ENCODE measurements at places on chromosomes 7 and 10.

- DNase-seq: no peak
Measured at GRCh38 chr10:111872591-111872990, 311.0 kb downstream of the GPAM start.

- no peak for DNase-seq
Measured at GRCh38 chr10:16975188-16975587, 154.4 kb downstream of the CUBN start.

- no peak for DNase-seq
Measured at GRCh38 chr10:126387041-126387921, 996 bp downstream of the ADAM12 start.

- no peak for DNase-seq
Measured at GRCh38 chr7:144391823-144392255, 11.7 kb downstream of the NOBOX start.

- DNase-seq: no peak
Measured at GRCh38 chr7:30604901-30605300, 10.2 kb downstream of the GARS1 start.

GRCh38 chr10:79495791-79496190, 16.5 kb upstream of the EIF5AL1 start:
- DNase-seq: no peak

DNA sequence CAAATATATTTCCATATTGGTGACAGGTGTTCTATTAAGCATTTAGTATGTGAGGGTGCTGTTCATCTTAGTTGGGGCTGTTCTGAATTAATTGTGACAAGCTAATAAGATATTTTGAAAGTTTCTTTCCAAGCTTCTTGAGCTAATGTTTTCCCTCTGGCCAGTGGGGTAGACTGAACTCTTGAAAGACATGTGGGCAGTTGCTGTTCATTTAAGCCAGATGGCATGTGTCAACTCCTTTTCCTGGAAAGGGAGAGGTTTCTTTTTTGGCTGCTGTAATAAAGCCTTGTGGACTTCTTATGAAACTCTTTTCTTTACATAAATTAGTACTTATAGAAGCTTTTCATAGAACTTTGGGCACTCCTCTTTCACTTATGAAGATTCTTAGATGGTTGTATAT, 21.7 kb downstream of the RAB18 start:
- no peak for DNase-seq

DNA sequence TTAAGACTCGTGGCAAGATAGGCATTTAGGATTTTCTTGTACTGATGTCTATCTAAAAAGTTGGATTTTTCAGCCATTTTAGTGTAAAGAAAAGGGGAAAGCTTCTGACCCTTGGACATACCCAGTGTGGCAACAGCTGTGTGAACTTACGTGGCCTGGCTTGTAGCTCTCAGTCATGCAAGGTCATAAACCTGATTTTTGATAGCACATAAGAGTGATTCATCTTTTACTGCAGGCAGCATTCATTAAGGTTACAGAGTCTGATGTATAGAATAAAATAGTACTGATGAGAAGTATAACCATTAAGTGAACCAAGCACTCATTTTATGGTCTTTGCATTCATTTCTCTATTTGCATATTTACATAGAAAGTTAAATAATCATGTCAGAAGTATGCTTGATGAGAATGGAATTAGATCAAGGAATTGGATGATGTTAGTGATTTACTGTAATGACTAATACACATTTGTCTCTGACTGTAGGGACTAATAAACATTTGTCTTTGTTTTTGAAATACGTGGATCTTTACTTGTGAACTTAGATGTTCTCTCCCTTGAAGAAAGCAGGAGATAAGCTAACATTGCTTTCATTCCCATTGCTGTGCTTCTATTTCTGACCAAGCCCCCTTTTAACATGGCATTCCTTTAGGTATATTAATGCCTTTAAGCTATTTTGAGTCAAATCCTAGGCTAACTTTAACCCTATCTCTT, 88.2 kb downstream of the GSDME start:
- DNase-seq: no peak

DNA sequence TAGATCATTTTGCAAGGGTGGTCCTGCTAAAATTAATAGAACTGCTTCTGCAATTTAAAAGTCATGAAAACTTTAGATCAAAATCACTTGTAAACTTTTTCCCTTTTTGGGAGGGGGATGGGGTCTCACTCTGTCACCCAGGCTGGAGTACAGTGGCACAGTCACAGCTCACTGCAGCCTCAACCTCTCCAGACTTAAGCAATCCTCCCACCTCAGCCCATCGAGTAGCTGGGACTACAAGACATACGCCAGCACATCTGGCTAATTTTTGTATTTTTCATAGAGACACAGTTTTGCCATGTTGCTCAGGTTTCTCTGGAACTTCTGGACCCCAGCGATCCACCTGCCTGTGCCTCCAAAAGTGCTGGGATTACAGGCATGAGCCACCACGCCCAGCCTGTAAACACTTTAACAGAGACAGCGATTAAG, 79.7 kb downstream of the LRRC17 start:
- DNase-seq: no peak

DNA sequence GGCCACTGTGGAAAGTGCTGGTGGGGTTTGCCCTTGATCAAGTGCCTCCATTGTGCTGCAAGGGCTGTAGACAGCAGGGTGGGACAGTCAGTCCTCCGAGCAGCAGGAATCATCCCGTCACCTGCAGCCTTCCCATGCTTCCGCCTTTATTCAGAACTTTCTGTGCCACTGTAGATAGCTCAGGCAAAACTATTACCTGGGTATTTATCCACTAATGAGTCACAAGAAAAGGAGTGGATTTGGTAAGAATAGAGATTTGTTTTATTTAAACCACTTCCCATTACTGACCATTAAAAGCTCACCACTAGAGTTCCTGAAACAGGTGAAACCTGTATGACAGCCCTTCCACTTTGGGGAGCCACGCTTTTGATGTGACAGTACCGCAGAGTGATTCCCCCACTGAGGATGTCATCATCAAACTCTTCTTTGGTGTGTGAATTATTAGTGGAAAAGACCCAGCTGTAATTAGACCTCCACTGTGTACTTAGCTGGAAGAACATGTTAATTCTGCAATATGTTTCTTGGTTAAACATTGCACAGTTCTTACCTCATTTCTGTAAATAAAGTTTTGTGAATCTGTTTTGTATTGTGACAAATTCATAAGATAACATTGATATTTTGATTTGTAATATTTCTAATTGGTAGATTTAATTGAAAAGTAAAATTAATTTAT, 208.8 kb downstream of the MLLT10 start:
- DNase-seq: no peak

DNA sequence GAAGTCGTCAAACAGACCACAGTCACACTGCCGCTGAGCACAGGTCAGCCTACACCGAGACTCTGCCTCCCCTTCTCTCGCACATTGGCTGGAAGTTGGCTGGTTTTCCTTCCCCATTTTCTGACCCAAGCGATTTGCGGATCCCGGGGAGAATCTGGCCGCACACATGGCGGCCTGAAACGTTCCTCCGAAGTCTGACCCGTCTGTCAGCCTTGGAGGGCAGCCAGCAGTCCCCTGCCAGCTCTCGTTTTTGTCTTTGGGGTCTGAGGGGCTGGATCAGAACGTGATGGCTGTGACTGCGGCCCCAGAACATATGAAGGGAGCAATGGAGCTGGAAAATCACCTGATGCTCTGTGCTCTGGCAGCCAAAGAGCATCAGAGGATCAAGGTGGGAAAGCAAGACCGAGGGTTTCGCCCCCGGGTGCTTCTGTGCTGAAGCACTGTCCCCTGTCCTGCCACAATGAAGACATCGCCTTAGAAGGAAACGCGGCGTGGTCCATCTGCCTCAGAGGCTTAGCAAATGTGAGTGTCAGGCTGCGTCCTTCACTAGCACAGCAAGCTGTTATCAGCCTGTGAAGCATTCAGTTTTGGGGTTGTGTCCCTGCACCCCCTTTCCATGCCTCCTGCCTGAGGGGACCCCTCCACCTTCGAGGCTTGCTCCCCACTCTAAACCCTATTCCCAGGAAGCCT, 119.3 kb upstream of the SHH start:
- no peak for DNase-seq

DNA sequence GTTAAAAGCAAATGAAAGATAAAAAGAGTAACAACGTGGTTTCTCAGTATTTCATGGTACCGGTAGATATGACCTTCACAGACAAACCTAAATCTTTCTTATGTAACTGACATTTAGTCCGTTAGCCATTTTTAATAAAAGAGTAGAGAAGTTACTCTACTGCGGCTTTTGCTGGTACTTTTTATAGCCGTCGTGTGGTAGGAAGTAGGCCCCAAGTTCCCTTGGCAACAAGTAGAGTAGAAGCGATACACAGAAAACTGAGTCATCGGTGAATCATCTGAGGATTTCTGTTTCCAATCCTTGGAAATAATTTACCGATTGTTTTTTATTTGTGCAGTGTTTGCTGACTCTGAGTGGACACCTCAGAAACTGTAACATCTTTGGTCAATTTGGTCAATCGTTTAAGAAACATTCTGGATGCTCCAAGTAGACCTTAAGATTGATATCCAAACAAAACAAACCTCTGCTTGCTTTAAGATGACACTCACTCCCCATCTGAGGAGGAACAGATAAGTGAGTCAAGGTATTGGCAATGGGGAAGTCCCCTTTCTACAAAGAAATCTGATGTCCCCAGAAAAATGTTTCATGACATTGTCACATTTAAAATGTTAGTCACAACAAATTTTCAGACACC, 63.9 kb upstream of the AHR start:
- peak; percentile 22 for DNase-seq

Measured in stimulated activated CD8-positive, alpha-beta memory T cell treated with anti-CD3 and anti-CD28 coated beads, Interleukin-15, amount 100 ng/mL, for 4 hours (primary cell).